ENCODE measurements at places on chromosomes 7 and 10.
A peak's percentile ranks its signal among the peaks of the same experiment; 100 is the strongest.

DNA sequence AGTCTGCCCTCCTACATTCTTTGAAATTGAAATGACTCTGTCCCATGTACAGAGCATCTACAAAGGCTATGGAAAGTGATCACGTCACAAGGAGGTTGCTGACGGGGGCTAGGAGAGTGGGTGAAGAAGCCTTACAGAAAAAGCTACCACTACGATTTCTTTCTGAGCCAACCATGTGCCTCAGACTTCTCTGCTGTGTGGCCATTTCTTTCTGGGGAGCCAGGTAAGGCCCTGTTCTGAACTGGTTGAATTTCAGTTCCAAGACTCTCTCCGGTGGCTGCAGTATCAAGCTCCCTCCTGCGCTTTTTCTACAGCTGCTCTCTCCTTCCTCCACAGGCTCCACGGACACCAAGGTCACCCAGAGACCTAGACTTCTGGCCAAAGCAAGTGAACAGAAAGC is 112.5 kb upstream of the PRSS1 start:
- no peak for DNase-seq

GRCh38 chr10:124993736-124994451 is 52.0 kb downstream of the ZRANB1 start:
- no peak for DNase-seq

- DNase-seq, result no peak
These were observed 117.8 kb upstream of the INSYN2A start for GRCh38 chr10:127313996-127314700.

- DNase-seq, result no peak
These were observed 42.5 kb downstream of the CDCA7L start for GRCh38 chr7:21903020-21903786.

- peak; percentile 26 for DNase-seq
These were observed 166.1 kb downstream of the ST7 start for GRCh38 chr7:117119192-117119924.

- no peak for DNase-seq
These were observed 62.8 kb downstream of the SH3PXD2A start for GRCh38 chr10:103792547-103792946.

DNA sequence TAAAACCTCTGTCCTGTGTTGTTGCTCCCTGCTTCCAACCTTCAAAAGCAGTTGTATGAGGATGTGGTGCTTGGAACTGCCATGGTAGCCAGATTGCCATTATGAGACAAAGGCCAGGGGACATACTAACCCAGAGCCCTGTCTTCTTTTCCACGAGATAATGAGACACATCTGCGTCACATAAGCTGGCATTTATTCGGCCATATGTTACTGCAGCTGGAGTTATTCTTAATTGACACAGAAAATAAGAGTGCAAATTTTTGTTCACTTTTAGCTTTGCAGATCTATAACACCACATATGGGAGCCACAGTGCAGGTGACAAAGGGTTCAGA is 15.5 kb upstream of the PDLIM1 start:
- no peak for DNase-seq

GRCh38 chr7:24812305-24812945 is 55.2 kb upstream of the GSDME start:
- no peak for DNase-seq

DNA sequence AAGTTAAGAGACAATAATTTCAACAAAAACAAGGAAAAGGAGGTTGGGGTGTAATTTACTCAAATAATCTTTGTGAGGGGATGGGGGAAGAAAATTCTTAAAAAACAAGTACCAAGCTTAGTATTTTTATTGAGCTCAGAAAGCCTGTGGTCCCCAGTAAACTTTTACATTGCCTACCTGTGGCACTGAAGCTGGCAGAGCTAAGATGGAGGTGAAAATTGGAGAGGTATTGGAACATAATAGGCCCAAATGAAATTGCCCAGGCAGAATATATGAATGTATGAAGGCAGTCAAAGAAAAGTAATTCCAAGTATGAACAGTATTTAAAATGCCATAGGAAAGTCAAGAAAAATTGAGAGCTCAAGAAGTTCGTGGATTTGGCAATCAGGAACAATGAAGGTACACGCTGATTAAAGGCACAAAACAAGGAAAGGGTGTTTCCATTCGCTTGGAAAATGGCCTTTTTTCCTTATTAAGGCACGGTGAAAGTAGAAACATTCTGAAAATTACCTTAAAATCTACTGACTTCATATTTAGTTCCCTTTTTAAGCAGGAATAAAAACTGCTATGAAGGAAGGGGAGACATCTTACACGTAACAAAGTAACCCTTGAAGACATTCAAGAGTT is 3.4 kb upstream of the KMT2E start:
- DNase-seq, result no peak

- DNase-seq, result no peak
These were observed 108.9 kb upstream of the MKLN1 start for GRCh38 chr7:131218727-131219128.

- DNase-seq, result no peak
These were observed 510.2 kb downstream of the RPS24 start for GRCh38 chr10:78543749-78544362.

DNA sequence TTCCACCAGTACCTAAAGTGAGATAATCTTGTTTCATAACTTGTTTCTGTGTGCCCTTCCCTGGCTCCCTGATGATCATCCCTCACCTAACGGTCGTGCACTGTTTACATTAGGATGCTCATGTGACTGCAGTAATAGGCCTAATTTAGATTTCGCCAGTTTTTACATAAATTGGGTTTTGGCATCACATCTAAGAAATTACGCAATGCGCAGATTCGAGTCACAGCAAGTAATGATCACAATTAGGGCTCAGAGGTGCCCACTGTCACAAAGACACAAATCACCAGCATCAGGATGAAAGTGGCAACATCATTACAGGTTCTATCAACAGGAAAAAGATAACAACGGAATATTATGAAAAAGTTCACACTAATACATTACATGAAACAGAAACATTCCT is 94.7 kb downstream of the LARP4B start:
- no peak for DNase-seq

GRCh38 chr10:132439025-132439388 is 42.0 kb downstream of the PWWP2B start:
- no peak for DNase-seq

GRCh38 chr10:29648114-29648982 is 13.6 kb upstream of the SVIL start:
- no peak for DNase-seq

DNA sequence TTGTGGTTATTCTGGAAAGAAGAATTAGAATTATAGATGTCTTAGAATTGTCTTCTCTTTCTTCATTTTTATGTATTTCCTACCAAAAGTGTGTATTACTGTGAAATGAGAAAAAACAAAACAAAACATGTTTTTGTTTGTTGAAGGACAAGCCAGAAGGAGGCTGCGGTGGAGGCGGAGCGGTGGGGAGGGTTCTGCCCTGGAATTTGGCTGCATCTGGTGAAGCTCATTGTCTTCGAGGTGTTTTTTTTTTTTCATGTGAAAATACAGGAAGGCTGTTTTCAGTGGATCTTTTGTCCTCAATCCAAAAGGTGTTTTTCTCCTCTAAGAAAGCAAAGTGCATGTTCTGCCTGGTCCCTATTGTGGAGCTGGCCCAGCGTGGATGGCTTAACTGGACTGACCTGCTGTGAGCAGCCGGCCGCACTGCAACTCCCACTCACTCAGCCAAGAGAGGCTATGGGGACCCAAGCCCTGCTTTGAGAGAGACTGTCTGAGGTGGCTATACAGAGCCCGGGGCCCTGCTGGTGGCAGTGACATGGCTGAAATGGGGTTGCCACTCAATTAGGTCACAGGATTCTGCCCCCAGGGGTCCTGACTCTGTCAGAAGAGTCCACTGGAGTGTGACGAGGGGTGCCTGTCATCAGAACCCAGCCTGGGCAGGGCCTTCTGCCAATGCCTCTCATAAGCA is 184.9 kb upstream of the MKI67 start:
- DNase-seq, result no peak

DNA sequence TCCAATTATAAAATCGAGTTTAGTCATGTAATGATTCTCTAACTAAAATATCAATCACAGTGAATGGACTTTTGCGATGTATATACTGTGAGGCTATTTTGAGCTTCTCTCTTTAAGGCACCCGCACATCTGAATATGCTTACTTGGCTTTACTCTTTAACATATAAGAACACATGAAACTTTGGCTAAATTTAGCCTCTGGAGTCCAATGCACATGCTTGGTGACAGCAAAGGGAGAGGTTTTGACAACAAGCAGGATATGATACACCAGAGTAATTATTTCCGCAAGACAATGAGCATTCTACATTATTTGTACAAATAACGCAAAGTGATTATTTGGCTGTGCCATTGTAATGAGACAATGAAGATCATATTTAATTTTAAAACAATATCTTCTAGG is 72.4 kb downstream of the ARID5B start:
- DNase-seq, result no peak

- DNase-seq, result no peak
These were observed 138.7 kb downstream of the CHRM2 start for GRCh38 chr7:137007001-137007694.

- no peak for DNase-seq
These were observed at the start of gene UNC5B for GRCh38 chr10:71212318-71213126. TSS of gene UNC5B (plus strand) at chr10:71212570. CDS start at chr10:71212986, 416 bp downstream.
